ENCODE measurements at places on chromosomes 2 and 18.

- DNase-seq: no peak
These were observed 480.0 kb upstream of the ZEB2 start for GRCh38 chr2:144999936-145000335.

DNA sequence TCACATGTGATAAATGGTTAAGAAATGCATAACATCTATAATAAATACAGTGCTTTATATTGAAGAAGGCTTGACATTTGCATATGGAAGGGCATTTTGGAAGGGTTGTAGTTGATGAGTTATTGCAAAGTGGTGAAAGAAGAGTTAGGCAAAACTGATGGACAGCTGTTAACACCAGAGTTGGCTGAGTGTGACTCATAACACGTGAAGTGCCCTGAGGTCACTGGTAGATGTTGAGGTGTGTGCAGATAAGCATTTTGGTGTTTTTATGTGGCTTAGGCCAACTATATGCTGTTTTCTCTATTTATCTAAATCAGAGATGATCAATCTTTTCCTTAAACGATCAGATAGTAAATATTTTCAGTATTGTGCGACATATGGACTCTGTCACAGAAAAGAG lies 154.3 kb upstream of the KCNH7 start:
- DNase-seq: no peak

GRCh38 chr2:127143841-127144782 lies 37.2 kb upstream of the BIN1 start:
- no peak for DNase-seq

DNA sequence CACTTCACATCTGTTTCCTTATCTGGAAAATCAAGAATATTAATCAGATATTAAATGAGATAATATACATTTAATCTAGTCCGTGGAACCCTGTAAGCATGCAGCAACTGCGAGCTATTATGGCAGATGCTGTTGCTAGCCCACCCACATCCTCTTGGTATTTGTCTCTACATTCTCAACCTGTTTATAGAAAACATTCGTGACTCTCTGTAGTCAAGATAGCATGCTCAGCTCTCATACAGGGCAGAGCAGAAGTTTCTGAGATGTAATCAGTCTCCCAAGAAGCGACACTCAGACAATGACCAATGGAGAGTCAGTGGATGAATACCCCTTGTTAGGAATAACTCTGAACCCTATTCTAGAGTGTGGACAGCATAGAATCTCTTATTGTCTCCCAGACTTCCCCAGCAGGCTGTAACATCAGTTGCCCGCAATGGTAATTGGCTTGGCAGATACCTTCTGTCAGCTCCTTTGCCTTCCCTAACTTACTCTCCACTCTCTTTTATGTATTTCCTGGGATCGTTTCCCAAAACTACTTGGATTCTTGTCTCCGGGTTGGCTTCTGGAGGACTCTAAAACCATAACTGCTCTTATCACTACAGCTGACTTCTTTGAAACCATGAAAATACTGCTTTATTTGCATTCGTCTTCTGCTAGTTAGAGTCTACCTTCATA lies 400.7 kb upstream of the TNP1 start:
- DNase-seq: no peak

- DNase-seq: no peak
These were observed 111.5 kb downstream of the MCFD2 start for GRCh38 chr2:46803911-46804670.

GRCh38 chr2:14781142-14781541 lies 148.6 kb downstream of the LRATD1 start:
- DNase-seq: no peak

DNA sequence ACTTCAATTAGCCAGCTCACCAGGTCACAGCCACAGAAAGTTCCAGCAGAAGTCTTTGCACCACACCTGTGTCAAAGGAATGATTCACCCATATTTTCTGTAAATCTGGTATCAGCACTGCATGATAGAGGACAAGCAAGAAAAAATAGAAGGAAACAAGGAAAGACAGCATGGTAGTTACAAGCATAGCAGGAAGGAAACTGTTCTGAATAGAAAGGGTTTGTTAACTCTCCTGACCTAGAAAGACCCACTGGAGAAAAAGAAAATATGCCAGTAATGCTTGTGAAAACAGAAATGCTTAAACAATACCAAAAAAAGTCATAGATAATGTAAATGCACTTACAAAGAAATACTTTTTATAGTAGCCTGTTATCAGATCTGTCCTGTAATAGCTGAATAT lies 40.8 kb downstream of the SCRN3 start:
- no peak for DNase-seq

DNA sequence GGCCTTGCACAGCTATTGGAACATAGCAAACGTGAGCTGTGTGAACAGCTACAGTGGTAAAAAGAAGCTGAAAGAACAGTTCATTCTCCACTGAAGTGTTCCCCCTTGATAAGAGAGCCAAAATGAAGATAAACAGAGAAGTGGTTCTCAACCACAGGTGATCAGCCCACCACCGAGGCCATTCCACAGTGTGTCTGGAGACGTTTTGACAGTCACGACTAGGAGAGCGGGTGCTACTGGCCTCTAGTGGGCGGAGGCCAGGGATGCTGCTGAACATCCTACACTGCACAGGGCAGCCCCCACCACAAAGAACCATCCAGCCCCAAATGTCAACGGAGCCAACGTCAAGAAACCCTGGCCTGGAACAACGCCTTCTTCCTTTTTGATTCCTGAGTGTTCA lies 38.4 kb downstream of the ADCY3 start:
- no peak for DNase-seq

GRCh38 chr2:19769513-19769912 lies 132.3 kb downstream of the TTC32 start:
- no peak for DNase-seq

GRCh38 chr2:37797081-37797480 lies 125.6 kb upstream of the CDC42EP3 start:
- no peak for DNase-seq

GRCh38 chr2:56749152-56749752 lies 565.5 kb downstream of the CCDC85A start:
- no peak for DNase-seq

GRCh38 chr18:652131-652530 lies 5.3 kb upstream of the TYMS start:
- no peak for DNase-seq

DNA sequence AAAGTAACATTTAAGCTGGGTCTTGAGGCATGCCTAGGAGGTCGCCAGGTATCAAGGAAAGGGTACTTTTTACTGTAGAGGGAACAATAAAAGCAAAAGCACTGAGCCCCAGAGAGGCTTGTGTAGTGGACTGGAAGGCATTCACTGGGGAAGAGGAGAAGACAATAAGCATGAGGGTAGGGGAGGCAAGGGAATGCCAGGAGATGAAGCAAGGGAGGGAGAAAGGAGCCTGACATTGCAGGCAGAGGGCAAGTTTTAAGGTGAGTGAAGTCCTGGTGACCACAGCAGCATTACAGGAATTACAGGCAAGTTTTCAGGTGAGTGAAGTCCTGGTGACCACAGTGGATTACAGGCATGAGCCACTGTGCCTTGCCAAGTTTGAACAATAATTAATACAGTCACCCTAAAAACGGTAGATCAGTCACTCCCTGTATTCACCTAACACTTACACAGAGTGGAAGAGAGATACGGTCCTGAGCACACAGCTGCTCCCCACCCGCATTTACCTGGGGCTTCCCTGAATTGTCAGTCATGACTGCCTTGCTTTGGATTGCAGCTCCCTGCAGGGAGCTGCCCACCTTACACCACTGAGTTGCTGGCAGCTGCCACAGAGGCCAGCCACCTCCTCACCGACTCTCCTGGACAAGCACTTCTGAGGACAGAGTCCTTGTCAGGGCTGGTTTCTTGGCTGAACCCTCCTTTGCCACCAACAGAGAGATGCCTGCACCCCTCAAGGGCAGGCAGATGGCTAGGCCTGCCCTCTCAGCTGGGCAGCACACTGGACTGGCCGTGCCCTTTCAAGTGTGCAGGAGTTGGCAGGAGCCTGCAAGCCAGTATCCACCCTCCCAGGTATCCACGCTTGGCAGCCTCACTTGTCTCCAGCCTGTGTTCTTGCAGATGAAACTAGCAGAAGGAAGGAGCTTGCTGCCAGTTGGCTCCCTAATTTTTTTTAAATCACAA lies 153.2 kb upstream of the MSH6 start:
- DNase-seq: no peak

- no peak for DNase-seq
These were observed 120.7 kb upstream of the PXDN start for GRCh38 chr2:1864981-1865421.

DNA sequence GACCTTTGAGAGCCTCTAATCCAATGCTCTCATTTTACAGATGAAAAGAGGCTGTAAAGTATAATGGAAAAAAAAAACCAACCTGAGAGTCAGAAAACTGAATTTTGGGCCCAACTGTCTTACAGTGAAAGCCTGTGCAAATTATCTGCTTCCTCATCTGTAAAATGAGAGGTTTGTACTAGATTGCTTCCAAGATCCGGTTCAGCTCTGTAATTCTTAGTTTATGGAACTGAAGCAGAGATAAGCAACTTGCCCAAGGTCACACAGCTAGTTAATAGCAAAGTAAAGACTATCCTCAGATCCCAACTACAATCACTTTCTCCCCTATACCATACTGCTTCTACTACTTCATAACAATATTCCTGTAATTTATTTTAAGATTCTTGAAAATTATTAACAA lies 6.3 kb downstream of the TLK1 start:
- DNase-seq: no peak

GRCh38 chr2:226673314-226673723 lies 126.3 kb downstream of the IRS1 start:
- no peak for DNase-seq

- DNase-seq: no peak
These were observed 191.8 kb downstream of the FTCDNL1 start for GRCh38 chr2:199659207-199659606.

DNA sequence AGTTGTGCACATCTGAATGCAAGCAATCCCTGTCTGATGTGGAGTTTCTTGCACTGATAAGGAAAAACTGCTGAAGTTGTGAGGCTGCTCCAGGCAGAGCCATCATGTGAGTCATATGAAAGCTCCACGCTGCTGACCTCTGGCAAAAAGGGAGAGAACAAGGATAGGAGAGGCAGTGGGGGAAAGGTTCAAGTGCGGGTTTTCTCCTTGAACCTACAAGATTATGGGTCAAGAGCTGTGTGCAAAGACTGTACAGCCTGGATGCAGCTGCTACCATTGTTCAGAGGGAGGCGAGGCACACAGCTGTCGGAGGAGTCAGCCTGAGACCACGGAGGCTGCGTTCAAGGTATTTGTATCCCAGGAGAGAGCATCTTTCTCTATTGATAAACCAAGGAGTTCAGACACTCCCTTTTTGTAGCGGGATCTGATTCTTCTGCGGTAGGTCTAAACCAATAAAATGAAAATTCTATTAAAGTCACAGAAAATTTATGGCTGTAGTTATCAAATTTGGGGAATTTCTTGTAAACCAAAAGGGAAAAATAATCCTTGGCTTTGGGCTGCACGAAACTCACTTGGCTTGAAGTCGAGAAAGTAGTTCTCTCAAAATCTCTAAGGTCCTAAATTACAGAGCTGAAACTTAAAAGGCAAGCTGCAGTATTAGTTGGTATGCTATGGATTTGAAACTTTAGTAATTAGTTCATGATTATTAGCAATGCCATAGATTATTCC lies at the start of gene CDK15:
Gene CDK15, plus strand, starts transcription at position 96 of the 729 bp plus-strand sequence. Its CDS starts 128 bp downstream, at position 224.
- DNase-seq: no peak

DNA sequence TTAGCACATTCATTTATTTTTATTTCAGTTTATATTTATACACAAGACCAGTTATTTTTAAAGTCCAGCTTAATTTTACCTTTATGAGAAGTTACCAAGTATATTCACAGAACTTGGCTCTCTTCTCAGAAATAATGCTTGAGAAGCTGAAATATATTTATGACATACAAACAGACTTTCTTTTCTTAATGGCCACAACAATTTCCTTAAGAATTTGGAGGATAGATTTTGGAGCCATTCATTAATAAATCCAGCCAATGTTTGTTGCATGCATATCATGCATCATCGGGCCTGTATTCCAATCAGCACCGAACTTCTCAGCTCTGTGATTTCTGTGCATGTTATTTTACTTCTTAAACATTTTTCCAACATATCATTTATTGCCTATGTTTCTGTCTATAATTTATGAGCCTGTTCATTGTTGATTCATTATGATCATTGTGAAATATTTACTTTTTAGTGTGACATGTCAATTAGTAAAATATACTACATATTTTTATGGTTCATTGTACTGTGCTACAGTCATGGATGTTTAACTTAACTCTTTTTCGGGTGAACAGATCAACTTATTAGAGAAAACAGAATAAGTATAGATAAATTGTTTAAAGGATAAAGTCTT lies 3.5 kb downstream of the GULP1 start:
- no peak for DNase-seq

DNA sequence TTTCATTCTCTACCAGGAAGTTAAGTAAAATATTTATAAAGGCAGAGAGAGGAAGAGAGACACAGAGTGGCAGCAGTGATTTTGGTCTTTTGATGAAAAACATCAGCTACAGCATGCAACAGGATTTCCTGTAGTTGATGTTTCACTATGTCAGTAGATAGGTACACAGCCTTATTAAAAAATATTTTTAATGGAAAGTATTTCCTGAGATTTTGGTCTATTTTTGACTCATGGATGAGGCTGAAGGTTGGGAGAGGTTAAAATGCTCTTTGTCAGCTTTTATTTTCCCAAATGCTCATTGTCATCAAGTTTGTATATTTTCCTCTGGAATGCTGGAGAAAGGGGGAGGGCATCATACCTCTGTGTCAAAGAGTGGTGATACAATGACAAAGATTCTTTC lies 1112.5 kb downstream of the CBLN2 start:
- no peak for DNase-seq

GRCh38 chr2:240451108-240451611 lies 15.7 kb downstream of the GPC1 start:
- no peak for DNase-seq

- no peak for DNase-seq
These were observed 32.5 kb downstream of the CPO start for GRCh38 chr2:206971805-206972204.

GRCh38 chr2:37653093-37653492 lies 18.3 kb downstream of the CDC42EP3 start:
- no peak for DNase-seq

DNA sequence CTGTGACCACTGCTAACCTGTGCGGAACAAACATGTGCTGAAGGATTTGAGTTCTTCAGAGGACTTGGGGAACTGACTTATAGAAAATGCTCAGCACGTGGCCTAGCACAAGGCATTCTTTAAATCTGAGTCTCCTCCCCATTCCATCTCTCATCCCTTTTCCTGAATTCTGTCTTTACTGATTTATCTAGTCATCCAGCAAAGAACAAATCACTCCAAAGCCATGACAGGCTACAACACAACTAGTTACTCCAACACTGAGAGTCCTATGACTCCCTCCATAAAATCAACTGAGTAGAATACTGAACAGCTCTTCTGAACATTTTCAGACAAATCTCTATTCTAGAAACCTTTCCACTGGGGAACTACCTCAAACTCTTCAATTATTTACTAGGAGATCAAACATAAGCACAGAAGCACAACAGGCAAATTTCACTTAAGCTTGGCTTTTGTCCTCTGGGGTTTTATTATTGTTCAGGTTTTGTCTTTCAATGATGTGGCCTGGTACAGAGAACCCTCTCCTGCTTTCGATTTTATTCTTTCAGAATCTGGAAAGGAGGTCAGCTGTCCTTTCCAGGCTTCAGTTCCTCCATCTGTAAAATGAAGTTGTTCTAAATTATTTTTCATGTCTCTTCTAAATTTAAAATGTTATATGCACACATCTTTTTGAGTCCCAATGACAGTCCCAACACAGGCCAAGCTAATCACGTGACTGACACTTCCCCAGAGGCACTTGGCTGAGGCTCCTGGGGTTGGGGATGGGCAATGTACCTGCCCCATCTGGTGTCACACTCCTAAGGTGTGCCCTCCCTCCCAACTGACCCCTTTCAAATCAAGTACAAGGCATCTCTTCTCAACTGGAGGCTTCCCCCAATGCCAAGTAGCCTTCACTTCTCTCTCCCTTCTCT lies 31.8 kb downstream of the RNU4ATAC start:
- no peak for DNase-seq

GRCh38 chr2:66843847-66844246 lies 408.9 kb downstream of the MEIS1 start:
- DNase-seq: no peak
